ENCODE measurements at places on chromosomes 2 and 18.

DNA sequence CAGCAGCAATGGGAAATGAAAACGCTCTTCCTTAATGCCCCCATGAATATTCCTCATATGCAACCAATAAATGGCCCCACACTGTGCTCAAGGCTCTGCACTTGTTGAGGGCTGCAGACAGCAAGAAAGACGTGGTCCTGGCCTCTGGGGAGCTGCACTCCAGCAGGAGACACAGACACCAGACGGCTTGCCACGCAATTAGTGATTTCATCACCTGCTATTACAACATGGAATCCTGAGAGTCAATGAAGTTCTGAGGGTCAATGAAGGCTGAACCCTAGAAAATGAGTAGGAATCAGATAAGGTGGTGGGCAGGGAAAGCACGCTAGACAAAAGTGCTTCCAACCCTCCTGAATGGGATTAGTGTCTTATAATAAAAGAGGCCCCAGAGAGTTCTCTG is 18.9 kb downstream of the CREG2 start:
- DNase-seq = no peak

DNA sequence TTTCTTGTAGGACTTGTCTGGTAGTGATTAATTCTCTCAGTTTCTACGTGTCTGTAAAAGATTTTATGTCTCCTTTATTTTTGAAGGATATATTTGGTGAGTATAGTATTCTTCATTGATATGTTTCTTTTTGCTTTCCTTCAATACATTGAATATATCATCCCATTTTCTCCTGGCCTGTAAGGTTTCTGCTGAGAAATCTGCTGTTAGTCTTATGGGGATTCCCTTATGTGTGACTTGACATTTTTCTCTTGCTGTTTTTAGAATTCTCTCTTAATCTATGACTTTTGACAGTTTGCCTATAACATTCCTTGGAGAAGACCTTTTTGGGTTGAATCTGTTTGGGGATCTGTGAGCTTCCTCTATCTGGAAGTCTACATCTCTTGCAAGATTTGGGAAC is 281.0 kb upstream of the MEIS1 start:
- no peak for DNase-seq

DNA sequence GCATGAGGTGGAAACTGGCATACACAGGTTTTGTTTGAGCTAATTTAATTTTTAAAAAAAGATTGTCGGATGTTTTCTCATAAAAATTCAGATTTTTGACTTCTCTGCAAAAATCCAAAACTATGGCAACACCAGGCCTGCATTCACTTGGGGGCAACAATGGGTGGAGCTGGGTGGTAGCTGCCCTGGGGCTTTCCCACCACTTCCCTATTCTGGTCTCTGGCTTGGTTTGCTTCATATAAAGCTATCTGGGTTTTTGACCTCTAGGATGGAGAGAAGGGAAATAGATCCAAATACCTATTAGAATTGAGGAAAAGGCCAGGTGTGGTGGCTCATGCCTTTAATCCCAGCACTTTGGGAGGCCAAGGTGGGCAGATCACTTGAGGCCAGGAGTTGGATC is 5.5 kb upstream of the CYP27A1 start:
- DNase-seq = no peak

DNA sequence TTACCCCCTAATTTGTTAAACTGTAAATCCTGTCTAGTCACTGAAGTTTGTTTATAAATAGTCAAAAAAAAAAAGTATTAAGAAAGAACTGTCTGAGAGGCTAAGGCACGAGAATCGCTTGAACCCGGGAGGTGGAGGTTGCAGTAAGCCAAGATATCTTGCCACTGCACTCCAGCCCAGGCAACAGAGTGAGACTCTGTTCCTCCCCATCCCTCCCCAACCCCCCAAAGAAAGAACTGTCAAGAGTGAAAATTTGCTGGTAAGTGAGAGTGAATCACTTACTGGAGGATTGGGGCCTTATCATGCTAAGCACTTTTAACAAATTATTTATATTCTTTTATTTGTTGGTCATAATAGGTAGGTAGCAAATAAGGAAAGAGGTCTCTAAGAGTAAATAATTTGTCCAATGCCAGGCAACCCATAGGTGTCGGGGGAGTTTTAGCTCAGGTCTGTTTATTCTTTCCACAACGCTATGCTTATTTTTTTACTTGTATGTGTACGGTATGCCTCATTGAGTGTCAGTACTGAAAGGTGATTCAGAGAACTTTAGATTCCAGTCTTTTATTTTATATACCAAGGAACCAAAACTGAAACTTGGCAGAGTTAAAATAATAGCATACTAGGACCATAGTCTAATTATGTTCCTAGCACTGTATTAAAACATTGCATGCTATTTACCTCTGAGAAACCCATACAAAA is 2.5 kb downstream of the TAF4B start:
- DNase-seq = no peak

DNA sequence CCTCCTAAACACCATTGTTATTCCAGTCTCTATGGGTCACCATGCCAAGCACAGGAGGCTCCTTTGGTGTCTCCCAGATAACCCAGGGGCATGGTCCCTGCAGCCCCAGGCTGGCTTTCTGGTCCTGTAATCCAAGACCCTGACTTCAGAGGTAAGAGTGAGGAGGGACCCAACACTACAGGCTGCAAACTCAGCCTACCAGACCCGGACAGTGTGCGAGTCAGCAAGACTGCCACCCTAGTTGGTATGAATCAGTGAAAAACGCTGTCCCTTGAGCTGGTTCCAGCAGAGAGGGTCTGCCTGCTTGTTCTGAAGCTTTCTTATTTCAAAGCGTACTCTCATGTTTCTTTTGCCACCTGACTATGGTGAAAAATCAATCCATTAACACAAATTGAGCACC is 47.6 kb upstream of the ZFP36L2 start:
- DNase-seq = no peak

DNA sequence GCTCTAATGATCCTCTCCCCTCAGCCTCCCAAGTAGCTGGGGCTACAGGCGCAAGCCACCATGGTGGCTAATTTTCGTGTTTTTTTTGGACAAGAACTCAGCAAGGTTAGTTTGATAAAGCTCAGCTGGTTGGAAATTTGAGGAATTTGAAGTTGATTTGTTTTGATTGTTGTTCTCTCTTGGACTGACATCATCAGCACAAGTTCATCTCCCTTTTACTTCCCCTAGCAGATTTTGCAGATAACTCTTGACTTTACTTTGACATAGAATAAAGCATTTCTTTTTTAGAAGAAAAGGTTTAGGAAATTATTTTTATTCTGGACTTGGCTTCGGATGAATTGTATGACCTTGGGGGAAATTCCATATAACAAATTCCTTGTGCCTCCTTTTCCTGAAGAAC is 74.9 kb upstream of the DLX2 start:
- DNase-seq = no peak

DNA sequence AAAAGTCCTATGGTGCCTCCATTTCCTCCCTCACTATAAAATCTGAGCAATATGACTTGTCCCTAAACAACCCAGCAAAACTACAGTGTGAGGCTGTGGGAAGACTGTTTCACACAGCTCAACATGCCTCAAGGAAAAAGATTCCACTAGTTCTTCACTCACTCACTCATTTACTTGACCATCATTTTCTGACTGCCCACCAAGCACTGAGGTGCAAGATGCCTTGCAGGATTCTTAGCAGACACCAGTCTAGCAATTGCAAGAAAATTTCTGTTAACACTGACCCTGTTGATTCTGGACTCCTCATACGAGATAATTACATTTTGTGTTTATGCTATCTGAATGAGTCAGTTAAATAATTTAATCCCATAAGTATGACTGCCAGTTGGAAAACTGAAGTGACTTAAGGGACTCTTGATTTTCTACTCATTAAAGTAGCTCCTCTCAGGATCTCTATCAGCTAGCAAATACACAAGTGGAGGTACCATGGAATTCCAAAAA is 51.9 kb upstream of the PCBP1 start:
- DNase-seq = no peak

GRCh38 chr2:148875387-148876051 is 492 bp downstream of the KIF5C start:
- no peak for DNase-seq

DNA sequence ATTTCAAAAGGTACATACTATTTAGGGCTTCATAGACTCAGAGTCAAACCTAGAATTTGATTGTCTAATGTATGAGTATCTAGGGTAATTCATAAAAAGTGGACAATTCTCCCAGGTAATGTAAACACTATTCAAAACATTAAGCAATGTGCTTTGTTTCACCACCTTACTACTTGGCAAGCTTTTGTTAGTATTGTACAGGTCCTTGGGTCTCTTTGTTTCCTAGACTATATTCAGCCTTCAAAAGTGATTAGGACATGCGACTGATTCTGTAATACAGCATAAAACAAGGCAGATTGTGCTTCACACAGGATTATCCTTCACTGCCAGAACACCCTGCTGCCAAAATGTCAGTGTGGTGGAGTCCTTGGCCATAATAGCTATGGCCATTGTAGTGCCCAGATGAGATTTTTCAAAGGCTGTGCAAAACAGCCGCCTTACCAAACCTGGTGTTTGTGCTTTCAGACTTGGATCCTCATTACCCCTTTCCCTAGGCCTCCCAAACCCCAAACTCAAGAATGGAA is 90.1 kb upstream of the CAVIN2 start:
- no peak for DNase-seq

GRCh38 chr2:224146356-224147160 is 107.5 kb upstream of the SERPINE2 start:
- DNase-seq = no peak

GRCh38 chr2:104871649-104871971 is 17.7 kb downstream of the POU3F3 start:
- no peak for DNase-seq

GRCh38 chr2:178522950-178523595 is 42.8 kb downstream of the PLEKHA3 start:
- DNase-seq = peak; percentile 68

GRCh38 chr2:62197011-62197924 is 1.4 kb downstream of the B3GNT2 start:
- no peak for DNase-seq

DNA sequence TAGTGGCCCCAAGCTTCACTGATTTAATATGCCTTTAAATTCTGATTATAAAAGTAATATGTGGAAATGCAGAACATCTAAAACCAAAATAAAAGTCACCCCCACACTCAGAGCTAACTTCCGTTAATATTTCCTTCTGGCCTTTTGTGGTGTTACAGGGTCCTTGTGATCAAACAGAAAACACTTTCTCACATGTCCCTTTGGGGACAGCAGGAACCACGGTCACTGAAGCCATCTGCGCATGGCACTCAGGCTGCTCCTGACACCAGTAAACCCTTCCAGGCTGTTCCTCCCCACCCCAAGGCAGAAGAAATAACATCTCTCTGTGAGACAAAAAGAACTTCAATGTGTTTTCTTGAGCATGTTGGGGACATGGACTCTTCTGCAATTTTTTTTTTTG is 25.1 kb upstream of the GPR17 start:
- DNase-seq = no peak

- no peak for DNase-seq
Observed at GRCh38 chr2:119480184-119480583, 44.1 kb downstream of the SCTR start.

GRCh38 chr2:232980683-232981082 is 32.4 kb downstream of the NGEF start:
- DNase-seq = no peak

GRCh38 chr2:239774933-239775622 is 250.1 kb downstream of the NDUFA10 start:
- DNase-seq = no peak

DNA sequence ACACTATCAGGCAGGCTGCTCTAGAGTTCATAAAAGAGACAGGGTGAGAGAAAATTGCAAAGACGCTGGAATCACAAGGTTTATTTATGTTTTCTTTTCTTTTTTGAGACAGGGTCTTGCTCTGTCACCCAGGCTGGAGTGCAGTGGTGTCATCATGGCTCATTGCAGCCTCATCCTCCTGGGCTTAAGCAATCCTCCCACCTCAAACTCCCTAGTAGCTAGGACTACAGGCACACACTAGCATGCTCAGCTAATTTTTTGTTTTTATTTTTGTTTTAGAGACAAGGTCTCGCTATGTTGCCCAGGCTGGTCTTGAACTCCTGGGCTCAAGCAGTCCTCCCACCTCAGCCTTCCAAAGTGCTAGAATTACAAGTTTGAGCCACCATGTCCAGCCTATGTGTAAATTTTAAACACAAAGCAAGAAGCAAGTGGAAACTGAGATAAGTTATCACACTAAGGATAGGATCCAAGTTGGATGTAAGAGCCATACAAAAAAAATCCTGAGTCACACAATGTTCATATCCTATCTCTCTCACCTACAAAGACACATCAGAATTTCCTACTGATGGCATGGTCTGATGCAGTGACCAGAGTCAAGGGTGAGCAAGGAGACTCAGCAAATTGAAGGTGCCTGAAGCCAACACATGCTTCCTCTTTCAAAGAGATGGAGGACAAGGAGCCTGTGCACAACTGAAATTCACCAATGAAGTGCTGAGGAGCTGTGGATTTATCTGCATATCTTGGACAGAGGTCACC is 31.4 kb downstream of the MYL12B start:
- DNase-seq = no peak

DNA sequence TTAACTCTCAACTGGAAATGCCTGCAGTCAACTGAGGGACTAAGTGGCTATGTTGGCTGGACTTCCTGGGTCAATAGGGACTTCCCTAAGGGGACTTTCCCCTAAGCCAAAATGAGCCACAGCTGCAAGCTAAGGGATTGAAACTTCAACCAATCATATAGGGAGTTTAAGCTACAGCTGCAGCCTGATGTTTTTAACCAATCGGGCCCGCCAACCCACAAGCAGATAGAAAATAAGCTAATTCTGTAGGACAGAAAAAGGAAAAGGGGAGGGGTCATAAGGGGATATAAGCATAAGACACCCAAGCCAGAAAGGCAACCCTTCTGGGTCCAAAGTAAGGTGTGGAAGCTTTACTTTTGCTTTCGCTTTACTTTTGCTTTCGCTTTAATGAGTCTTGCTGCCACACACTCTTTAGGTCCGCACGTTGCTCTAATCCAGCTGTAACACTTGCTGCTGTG is 927.5 kb downstream of the ERBB4 start:
- no peak for DNase-seq

GRCh38 chr2:238473523-238473922 is 46.8 kb downstream of the ASB1 start:
- no peak for DNase-seq

DNA sequence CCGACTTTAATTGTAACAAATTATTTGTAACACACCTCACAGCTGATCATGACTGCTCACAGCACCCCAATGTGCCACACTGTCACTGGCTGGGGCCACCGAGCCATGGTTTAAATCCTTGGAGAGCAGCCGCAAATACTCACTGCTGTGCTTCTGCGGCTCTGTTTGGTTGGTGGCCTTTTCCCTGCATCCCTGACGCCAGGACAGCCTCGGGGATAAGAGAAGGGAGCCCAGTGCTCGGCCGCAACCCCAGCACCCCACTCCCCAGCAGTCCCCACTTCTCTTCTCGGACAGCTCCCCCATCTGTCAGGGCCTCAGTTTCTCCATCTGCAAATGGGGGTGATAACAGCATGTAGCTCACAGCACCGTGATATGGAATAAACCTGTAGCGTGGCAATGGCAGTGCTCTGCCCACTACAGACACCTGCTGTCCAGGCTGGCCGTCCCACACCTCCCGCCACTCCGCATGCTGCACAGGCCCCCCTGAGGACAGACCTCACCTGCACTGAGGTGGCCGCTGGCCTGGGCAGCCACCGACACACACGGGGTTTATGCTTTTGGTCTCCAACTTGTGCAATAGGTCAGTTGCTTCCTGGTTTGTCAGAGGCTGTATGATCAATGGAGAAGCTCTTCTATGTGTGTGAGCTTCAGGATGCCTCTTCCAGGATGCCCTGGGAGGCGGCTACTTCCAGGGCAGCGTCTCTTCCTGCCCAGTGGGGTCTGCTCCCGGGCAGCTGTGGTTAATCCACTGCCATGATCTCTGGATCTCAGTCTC is 87.1 kb downstream of the NDUFA10 start:
- no peak for DNase-seq

- no peak for DNase-seq
Observed at GRCh38 chr2:105449076-105449475, 50.2 kb upstream of the FHL2 start.
